ENCODE measurements at places on chromosomes 2 and 18.

DNA sequence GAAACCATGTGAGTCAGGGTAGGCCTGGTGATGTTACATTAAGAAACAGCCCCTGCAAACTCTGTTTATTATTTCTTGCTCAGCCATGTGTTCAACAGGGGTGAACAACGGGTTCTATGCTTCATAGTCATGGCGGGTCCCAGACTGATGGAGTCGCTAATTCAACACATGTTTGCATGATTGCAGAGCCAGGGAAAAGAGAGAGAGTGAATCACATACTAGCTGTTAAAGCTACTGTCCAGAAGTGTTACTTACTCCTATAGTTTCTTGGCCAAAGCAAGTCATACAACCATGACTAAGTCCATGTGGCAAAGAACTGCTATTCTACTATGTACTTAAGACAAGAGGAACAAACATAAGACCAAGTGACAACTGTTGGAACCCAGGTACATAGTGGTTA, 241.2 kb upstream of the SKOR2 start:
- DNase-seq = no peak

DNA sequence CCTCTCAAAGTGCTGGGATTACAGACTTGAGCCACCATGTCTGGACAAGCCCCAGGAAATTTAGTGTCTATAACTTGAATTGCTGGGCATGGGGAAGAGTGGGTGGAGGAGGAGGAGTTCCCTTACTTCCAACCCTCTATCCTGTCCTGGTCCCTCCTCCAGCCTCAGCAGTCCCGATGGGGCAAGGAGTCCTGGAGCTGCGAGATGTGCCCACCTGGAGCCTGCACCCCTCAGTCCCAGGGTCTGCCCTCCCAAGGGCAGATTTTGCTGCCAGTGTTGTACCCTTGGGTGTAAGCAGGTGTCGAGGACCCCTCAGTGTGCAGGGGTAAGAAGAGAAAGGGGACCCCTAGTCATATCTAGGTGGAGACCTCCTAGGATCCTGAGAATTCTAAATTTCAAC, 2.8 kb downstream of the VAMP8 start:
- no peak for DNase-seq

- DNase-seq = peak; percentile 12
These were observed 47.0 kb downstream of the ARMC9 start for GRCh38 chr2:231245249-231246094.

DNA sequence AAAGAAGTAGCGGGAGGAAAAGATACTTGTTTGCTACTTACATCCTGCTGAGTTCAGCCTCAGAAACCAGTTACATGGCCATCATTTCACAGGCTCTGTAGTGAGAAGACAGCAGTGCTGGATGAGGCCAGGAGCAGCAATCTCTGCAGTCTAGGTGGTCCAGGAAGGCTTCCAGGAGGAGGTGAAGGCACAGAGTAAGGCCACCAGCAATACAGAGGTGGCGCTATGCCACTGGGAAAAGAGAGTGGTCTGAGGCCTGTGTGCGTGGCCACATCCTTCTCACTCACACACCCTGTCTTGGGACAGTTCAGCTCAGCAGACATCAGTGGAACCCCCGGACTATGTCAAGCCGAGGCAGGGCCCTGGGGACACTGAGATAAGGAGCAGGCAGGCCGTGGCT, 162.7 kb downstream of the KLHL29 start:
- no peak for DNase-seq

DNA sequence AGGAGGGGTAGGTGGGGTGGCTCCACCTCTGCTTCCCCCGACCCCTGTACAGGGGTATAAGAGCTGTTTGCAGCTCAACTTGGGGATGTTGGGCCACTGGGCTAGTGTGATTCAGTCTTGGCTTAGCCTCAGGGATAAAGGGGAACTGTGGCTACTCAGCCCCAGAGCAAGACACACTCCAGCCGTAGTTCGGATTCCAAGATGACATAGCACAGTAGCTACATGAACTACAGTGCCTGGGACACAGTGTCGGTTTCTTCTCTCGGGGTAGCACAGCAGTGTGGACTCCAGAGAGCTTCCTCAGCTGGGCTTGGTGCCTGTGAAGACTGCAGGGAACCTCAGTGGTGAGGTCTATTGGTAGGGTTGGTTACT, 21.1 kb downstream of the CARF start:
- no peak for DNase-seq

DNA sequence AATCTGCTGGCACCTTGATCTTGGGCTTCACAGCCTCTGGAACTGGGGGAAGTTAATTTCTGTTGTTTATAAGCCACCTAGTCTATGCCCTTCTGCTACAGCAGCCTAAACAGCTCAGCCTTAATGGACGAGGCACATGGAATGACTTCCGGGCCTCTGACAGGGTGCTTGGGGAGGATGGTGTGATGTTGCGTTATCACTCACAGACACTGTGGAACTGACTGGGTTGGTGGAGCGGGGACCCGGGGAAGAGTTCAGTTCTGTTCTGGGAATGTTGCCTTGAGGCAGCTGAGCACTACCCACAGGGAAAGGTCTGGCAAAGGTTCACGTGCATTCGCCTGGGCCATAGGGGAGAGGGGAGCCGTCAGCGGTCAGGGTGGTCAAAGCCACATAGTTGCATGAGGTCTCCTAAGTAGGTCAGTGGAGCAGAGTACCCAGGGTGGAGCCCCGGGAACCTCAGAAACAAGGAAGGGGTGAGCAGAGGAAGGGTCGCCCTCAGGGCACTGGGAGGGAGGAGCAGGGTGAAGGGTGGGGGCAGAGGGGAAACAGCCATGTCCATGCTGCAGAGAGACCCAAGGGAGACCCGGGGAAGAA, 36.2 kb downstream of the LRRFIP1 start:
- no peak for DNase-seq

DNA sequence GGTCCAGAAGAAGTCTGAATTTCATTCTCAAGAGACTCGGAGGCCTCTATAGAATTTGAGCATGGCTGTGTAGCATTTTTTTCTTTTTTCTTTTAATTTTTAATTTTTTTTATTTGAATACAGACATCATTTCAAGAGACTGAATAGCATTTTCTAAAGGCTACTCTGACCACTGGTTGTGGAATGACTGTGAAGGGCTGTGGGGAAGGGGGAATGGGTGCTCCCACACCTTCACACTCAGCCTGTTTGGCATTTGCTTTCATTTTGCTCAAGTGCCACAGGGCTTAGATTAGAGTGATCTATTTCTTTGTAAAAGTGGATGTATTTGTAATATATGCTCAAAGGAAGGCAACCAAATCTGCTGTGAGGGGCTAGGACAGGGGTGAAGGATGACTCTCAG, 142.0 kb upstream of the SPOPL start:
- DNase-seq = no peak

GRCh38 chr2:189514104-189514503, 66.5 kb downstream of the SLC40A1 start:
- DNase-seq = no peak

DNA sequence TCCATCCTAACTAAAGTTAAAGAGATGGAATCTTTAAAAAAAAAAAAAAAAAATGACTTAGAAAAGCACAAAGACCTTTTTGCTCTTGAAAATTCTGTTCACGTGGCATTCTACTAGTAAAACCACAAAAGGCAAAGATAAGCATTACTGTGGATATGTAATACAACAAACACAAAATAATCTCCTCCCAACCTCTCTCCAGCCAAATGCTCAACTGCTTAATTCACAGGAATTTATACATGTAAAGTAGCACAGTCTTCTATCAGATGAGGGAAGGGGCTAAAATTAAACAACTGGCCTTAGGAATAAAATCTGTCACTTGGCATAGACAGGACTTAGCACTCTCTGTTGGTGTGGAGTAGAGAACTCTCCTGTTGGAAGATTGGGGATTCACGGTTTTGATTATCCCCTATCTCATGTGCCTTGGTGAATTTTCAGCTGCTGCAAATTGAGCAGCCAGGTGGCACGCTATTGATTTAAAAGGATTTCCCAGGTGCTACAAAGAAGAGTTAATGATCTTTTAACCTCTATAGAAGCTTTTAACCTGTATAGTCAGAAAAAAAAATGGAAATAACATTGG, 57.4 kb downstream of the ATIC start:
- DNase-seq = no peak

DNA sequence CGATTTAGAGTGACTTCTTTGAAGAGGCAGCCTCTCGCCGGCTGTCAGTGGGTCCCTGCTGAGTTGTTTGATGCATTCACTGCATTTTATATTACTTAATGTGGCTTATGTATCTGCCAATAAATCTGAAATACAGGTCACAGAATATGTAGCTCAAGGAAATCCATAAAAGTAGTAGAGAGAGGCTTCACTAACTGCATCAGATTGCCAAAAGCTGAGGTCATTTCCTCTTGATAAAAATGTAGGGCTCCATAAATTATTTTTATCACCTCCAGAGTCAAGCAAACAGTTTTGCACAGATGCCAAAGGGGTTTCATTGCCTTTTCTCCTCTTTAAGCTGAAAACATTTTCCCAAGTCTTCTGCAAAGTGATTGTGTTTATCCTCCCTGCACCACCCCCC, 36.5 kb upstream of the CCDC93 start:
- no peak for DNase-seq

DNA sequence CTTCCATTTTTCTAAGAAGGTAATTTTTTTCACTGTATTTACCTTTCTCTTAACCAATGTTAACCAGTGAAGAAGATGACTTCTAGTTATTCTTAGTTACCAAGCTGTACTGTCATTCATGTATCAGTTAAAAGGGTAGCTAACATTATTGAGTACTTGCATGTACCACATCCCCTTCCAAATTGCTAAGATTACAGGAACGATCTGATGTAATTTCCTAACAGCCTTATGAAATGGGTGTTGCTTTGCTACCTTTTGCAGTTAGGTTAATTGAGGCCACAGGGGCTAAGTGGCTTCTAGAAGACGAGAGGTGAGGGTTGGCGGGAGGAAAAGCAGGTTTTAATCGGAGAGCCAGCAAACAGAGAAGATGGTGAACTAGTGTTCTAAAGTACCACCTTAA, 1.8 kb upstream of the SULT6B1 start:
- no peak for DNase-seq

DNA sequence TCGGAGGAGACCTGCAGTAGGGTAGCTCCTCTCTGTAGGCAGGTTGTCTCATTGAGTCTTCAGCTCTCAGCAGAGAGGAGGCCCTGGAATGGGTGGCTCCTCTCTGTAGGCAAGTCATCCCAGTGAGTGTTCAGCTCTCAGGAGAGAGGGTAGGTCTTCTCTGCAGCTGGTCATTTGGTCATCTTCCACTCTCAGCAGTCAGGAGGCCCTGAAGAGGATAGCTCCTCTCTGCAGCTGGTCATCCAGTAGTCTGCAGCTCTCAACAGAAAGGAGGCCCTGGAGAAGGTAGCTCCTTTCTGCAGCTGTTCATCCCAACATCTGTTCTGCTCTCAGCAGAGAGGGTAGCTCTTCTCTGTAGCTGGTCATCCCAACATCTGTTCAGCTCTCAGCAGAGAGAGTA, 26.0 kb upstream of the RUFY4 start:
- DNase-seq = no peak

- DNase-seq = no peak
These were observed 251.8 kb downstream of the MEIS1 start for GRCh38 chr2:66686755-66687154.

GRCh38 chr2:232459419-232460035, 3.6 kb downstream of the ALPI start:
- DNase-seq = no peak

GRCh38 chr2:122875091-122875865, 1119.8 kb downstream of the TSN start:
- no peak for DNase-seq

DNA sequence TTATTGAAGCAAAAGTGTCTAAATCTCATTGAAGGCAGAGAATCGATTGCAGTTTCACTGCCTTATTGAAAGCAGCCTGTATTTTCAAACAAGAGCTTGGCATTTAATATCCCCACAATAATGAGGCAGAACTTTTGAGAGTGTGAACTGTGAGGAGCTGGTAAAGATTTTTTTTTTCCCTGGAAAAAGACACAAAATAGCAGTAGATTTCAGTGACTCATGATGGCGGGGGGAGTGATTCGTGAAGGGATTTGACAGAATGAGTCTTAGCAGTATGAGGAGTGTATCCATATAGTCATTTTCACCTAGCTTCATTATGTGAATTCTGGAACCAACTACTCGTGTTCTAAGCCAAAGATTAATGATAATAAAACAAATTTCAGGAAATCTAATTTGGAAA, 242.9 kb downstream of the ARL6IP6 start:
- DNase-seq = no peak

DNA sequence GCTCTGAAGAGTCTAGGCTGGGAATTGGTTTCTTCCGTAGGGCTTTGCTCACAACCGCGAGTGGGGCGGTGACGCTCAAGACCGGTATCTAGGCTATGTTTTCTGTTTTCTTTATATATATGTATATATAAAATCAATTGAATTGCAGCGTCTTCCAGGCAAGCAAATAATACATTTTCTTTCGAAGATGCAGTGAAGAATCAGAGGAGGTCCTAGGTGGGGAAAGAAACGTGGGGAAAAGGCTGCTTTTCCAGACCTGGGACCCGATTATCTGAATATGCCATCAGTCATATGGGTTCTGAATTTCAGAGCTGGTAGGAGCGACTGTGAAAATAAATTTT, 714 bp upstream of the SCN9A start:
- no peak for DNase-seq

GRCh38 chr2:191479680-191480023, 198.3 kb upstream of the NABP1 start:
- no peak for DNase-seq

Data from activated CD4-positive, alpha-beta memory T cell treated with anti-CD3 and anti-CD28 coated beads for 36 hours (primary cell).